AG08396 (cell line): ENCODE measurements at places on chromosomes 1 and 21.

DNA sequence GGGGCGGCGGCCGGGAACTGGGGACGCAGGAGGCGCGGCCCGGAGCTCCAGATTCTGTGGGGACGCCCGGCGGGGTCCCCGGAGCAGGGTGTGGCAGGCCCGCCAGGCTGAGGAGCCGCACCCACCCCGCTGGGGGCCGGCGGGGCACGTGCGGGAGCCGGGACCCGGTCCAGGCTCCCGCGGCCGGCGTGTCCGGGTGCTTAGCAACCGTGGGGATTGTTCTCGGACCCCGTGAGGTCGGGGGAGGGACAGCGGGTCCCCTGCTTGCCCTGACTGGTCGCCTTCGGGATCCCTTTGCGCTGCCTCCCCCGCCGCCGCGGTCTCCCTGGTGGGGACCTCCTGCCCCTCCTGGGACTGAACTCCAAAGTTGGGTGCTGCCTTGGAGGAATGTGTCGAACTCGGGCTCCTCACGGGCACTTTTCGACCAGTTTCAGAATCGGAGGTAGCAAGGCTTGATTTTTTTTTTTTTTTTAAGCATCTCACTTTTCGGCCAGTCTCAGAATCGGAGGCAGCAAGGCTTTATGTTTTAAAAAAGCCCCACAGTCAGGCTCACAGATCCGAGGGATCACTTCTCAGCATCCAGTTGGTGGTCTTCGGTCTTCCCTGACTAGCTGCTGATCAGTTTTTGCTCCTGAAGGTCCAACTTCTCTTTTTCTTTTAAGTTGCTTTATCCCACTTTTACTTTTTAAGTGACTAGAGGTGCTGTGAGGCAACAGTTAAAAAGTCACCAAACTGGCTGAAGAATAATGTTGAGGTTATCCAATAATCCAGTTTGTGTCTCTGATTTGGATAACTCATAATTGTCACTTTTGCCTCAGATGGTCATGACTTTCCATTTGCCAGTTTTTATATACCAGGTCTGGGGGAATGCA, 648 bp downstream of the FAM76A start:
- DNase-seq, result peak; percentile 74

DNA sequence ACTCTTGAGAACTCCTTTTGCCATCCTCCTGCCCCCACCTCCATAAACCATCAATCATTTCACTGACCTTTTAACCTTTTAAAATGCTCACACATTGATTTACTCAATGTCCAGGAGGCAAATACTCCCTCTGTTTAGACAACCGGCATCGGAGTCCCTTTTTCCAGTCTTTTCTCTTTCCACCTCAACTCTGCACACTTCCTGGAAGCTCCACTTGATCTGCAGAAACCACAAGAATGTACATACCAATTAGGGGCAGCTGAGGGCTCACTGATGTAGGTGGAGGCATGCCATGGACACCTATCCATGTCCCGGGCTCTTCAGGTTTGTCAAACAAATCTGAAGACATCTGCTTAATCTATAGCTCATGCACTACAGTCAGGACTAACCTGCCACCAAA, 5.3 kb upstream of the AMIGO1 start:
- DNase-seq, result no peak

DNA sequence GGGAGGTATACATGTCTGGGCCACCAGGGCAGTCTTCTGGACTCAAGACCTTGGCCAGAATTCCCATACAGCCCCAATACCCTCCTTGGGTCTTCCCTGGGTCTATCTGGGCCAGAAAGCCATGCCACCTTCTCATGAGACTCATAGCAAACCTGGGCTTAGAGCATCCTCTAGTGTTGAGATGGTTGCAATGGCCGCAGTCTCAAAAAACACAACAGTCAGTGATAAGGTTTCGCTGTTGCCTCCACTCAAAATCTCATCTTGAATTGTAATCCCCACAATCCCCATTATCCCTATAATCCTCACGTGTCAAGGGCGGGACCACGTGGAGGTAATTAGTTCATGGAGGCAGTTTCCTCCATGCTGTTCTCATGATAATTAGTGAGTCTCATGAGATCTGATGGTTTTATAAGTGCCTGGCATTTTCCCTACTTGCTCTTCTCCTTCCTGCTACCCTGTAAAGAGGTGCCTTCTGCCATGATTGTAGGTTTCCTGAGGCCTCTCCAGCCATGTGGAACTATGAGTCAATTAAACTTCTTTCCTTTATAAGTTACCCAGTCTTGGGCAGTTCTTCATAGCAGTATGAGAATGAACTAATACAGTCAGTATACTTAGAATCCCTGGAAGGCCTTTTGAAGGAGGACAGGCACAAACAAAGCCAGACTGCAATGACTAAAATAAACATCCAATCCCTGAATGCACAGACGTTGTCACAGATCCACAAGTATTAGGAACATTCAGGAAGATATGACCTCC, 77.0 kb downstream of the CTH start:
- DNase-seq, result peak; percentile 9

DNA sequence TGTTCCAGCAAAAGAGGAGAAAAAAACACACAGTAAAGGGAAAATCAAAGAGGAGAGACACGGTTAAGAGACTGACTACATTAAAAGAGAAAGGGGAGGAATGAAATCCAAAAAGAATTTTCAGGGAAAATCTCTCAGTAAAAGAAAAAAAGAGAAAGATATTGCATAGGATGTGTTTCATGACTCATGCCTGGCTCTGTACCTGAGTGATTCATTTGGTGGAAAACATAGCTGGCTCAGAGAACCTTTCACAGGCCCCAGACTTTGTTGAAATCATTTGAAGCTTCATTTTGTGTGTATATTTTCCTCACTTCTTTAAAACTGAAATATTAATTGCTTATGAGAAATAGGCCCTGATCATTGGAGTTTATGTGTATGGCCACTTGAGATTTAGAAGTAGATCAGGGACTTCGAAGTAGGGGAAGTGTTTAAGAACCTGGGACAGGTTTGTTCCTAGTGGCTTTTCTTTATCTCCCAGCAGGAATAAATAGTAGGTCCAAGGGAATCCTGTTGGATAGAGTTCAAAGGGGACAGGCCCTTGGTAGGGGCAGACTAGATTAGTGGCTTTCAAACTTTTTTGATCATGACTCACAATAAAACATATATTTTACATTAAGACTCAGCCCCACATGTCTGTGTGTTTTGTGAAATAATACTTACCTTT, 239.1 kb upstream of the SGIP1 start:
- DNase-seq, result no peak

- DNase-seq, result no peak
Measured at GRCh38 chr1:22778862-22779520, 68.4 kb downstream of the EPHB2 start.

GRCh38 chr1:29500041-29500440, 263.7 kb downstream of the PTPRU start:
- no peak for DNase-seq

GRCh38 chr1:163170975-163171676, 31.6 kb downstream of the RGS5 start:
- peak; percentile 12 for DNase-seq

- DNase-seq, result no peak
Measured at GRCh38 chr1:214823311-214824117, 220.5 kb downstream of the CENPF start.

DNA sequence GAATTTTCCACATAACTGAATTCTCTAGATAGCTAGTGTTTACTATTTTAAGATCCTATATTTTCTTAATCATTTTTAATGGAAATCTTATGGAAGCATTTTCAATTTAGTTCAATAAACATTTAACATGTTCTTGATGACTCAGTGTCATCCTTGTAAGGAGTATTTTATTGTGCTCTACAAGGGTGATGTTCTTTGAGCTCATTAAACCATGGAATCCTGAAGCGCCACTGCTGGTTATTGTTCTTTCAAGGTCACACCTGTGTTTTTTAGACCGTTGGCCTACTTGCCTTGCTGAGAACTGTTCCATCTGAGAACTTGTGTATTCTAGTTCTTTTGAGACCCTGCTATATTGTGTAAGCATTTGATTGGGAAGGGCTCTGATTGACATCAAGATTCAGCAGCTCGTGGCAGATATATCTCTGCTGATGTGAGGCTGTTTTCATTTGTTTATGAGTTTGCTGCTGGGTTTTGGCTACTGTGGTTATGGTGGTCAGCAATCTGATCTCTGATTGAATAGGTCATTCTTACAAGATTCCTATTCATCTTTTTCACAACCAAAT, 132.0 kb downstream of the GIPC2 start:
- no peak for DNase-seq

- no peak for DNase-seq
Measured at GRCh38 chr21:36627242-36627641, 71.7 kb upstream of the SIM2 start.

DNA sequence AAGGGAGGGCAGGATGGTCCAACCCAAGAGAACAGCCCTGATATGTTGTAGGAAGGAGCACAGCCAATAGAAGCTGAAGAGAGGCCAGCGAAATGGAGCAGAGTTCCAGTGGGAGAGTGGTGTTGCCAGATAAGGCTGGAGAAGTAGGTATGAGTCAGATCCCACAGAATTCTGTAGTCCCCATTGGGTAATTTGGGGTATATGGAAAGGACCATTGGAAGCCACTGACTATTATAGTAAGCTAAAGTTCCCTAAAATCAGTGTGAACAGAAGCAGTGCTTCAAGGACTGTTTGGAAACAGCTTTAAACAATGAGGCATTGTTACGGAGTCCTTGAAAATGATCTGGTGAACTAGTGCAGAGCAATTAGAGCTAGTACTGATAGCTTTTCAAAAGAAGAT, 63.0 kb downstream of the DISP1 start:
- no peak for DNase-seq

DNA sequence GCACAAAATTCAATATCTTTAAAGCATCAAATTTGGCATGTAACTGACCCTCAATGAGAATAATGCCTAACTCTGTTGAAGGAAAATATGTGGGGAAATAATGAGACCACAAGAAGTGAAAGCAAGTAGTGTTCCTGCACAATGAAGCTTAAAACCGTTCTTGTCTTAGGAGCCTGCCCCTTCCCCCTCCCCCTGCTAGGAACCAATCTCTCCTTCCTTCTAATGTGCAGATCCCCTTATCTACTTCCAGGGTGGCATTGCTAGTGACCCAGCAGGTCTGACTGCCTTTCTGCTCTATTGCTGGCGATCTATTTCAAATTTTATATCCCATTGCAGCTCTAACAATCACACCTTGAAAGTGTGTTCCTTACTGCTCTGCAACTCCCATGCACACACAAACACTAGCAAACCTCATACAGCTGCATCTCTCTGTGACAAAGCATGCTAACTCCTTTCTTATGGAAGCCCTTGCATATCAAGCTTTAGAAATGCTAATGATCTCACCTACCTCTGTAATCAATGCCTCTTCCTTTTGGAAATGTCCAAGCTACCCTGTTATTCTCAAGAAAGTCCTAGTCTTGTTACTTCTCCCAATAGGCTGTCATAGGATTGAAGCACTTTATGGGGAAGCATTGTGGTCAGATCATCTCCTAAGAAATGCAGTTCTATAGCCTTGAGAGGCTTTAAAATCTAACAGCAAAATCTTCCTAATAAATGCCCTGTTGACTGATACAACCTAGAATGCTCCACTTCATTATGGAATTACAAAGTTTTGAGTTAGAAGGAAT, 26.5 kb downstream of the BCL9 start:
- DNase-seq, result no peak

GRCh38 chr1:184199036-184199435, 147.5 kb downstream of the TSEN15 start:
- no peak for DNase-seq

- DNase-seq, result no peak
Measured at GRCh38 chr1:107879346-107879745, 85.6 kb downstream of the VAV3 start.

DNA sequence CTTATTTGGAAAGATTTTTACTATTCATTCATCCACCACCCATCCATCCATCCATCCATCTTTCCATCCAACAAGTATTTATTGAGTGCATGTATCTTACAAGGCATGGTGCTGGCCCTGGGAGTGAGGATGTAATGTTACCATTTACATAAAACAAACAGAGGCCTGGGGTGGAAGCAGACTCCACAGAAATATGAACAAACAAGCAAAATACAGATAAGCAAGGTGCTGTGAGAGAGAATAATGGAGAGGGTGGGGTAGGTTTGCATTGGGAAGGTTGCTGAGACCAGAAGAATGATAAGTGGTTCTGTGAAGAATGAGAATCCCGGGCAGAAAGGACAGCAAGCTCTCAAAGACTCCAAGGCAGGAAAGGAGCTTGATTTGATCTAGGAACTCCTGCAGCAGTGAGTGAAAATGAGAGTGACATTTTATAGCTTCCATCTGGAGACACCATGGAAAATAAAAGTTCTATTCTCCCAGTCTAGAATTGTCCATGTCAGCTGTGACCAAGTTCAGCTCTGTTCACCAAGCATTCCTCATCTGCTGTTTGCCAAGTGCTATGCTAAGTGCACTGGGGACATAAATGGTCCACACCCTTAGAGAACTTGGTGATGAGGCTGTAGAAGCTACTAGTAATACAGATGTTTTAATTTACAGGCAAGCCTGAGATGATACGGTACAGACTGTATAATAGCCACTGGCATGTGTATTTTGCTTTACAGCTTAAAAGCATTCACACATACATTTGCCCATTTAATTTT, 75.3 kb downstream of the PEX14 start:
- DNase-seq, result no peak

- DNase-seq, result peak; percentile 35
Measured at GRCh38 chr1:217562229-217562878, 68.5 kb downstream of the GPATCH2 start.

DNA sequence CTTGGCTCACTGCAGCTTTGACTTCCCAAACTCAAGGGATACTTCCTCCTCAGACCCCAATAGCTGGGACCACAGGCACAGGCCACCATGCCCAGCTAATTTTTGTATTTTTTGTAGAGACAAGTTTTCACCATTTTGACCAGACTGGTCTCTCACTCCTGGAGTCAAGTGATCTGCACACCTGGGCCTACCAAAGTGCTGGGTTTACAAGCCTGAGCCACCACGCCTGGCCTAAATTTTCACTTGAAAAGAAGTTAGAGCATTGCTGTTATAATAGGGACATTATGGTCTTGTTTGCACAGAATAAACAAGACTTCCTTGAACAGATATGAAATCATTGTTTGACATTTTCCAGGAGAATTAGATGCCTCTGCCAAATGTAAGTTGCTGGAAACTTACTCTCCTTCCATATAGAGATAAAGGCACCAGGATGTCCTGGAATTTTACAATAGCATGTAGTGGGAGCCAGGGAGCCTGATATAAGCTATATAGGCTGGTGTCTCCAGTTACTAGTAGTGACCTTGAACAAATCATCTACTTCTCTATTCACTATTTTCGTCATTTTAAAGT, 16.9 kb downstream of the SLC35A3 start:
- DNase-seq, result no peak

GRCh38 chr1:79197421-79197820, 190.9 kb upstream of the ADGRL4 start:
- no peak for DNase-seq

DNA sequence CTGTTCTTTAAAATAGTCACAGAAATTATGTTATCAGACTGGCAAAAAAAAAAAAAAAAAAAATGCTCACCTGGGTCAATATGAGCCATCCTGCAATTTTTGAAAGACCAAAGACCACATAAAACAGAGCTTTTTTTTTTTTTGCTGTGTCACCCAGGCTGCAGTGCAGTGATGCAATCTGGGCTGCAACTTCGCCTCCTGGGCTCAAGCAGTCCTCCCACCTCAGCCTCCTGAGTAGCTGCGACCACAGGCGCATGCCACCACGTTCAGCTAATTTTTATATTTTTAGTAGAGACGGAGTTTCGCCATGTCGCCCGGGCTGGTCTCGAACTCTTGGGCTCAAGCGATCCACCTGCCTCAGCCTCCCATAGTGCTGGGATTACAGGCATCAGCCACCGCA, 62.8 kb downstream of the RGS13 start:
- DNase-seq, result no peak

GRCh38 chr1:175981128-175981527, 226.0 kb downstream of the COP1 start:
- no peak for DNase-seq
